ENCODE measurements at places on chromosomes 3 and 15.

DNA sequence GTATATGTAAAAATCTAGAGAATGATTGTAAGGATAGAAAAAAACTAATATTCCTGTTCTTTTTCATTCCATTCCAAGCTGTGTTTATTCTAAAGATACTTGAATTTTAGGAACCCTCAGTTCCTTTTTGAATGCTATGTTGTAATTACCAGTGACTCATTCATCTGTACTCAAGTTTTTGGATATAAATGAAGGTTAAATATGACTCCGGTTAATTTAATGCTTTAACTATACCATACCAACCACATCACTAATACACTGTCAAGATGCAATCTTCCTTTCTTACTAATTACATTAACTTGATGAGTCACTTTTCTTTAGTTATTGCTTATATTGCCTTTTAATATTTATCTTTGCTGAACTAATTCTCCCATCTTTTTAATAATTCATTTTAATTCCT lies 68.8 kb upstream of the ZNF148 start:
- DNase-seq: no peak

DNA sequence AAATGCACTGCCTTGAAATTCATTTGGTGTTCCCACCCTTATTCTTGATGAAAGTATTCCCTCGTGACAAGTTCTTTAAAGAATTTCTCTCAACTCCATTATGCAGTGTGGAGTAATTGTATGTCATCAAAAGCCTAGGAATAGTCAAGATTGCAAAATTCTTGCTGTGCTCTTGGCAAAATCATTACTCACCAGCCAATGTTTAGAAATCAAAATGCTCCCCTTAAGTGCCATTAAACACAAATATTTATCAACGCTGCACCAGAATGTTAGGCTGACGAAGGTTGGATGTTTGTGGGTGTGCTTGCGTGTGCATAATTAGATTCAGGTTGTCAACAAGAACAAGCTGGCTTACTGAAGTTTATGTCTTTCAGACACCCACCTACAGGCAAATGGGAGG lies 40.5 kb downstream of the SST start:
- DNase-seq: no peak

DNA sequence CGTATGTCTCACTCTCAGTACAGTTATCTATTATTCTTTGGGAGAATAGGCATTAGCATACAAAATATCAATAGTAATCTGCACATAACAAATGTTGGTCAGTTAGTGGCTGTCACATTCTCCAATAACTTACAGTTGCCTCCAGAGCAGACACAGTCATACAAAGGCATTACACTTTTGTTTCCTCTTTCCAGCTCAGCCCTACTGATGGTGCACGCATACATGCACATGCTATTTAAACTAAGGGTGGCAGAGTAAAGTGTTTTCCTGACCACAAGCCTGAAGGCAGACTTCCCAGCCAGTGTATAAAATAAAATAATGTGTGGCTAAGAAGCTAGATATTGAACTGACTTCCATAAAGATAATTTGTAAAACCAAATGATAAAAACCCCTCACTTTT lies 47.6 kb downstream of the PHLDB2 start:
- DNase-seq: no peak

GRCh38 chr15:64775551-64776401 lies at the start of gene RBPMS2:
RBPMS2 (minus strand) TSS chr15:64775589; CDS start chr15:64775319, 270 bp downstream.
- no peak for DNase-seq

DNA sequence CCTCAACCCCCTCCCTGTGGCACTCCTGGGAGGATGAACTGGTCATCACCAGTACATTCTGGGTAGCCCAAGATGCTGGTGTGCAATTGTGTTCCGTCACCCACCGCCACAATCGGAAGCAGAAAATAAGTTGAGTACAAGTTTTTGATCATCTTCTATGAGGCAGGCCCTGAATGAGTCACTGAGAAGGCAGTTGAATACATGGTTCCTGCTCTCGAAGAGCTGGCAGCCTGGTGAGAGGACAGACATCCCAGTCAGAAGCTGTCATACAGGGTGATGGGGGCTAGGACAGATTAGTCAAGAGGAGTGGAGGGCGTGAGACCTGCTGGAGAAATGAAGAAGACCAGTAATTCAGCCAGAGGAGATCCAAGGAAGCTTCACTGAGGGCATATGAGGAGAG lies 6.2 kb downstream of the CEMIP start:
- DNase-seq: no peak

GRCh38 chr3:161413127-161413854 lies 42.0 kb upstream of the SPTSSB start:
- no peak for DNase-seq

GRCh38 chr15:70153921-70154717 lies 56.4 kb upstream of the TLE3 start:
- no peak for DNase-seq

DNA sequence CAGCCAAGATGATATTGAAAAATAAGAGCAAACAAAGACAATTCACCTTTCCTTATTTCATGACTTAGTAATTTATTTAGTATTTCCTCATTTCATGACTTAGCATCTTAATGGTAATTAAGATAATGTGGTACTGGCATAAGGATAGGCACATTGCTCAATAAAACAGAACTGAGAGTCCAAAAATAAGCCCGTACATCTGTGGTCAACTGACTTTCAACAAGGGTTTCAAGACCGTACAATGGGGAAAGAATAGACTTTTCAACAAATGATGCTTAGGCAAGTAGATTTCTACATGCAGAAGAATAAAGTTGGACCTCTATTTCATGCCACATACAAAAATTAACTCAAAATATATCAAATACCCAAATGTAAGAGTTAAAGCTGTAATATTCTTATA lies 603 bp upstream of the PYDC2 start:
- DNase-seq: no peak

DNA sequence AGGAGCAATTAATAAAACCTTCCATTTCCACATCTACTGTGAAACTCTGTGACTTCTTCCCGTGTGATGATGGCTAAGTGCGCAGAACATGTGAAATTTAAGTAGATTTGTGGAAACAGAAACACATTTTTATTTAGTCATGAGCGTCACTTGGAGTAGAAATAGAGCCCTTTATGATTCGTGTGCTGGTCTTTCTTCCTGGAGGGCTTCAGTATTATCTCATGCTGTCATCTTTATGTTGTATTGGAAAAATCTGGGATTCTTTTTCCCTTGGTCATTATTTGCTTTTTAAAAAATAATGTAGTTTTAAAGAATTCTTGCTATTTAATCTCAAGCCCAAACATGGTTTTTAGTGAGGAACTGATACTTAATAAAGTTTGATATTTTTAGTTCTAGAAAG lies 284.0 kb upstream of the CTDSPL start:
- no peak for DNase-seq

- DNase-seq: peak; percentile 13
Measured at GRCh38 chr15:100001405-100001804, 268.2 kb upstream of the LYSMD4 start.

GRCh38 chr15:58503139-58504027 lies 71.6 kb downstream of the LIPC start:
- no peak for DNase-seq

GRCh38 chr3:149957361-149958125 lies 13.2 kb downstream of the PFN2 start:
- DNase-seq: no peak

DNA sequence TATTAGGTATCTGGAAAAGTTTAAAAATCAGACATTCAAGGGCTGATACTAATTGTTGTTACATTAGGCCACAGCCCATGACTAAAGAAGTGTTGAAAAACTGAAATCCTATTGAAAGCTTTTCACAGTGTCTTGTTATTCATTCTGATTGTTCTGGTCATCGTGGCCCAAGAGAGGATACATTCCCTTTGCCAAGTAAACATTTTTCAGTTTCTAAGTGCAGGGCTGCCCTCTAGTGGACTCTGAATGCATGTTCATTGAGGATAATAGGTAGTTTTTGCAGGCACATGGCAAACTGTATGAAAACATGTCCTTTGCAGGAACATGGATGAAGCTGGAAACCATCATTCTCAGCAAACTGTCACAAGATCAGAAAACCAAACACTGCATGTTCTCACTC lies 181.1 kb downstream of the MYRIP start:
- peak; percentile 16 for DNase-seq

- DNase-seq: no peak
Measured at GRCh38 chr15:62250186-62250585, 85.1 kb upstream of the C2CD4B start.

DNA sequence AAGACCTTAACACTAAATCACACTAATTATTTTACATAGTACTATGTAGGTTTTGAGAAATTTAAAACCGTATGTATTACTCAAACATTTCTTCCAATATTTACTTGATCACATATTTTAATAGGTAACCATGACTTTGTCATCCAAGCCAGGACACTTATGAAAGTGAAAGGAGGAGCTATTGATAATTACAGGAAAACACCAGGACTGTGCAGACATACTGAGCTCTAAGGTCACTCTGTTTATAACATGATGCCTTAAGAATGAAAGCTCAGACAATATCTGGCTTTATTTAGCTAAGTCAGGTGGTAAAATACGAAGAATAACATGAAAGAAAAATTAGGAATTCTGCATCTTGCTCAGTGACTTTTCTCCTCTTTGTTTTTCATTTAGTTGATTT lies 216.0 kb upstream of the NANOGP8 start:
- no peak for DNase-seq

- no peak for DNase-seq
Measured at GRCh38 chr3:82423268-82424030, 662.0 kb upstream of the GBE1 start.

GRCh38 chr3:170761103-170761502 lies 108.9 kb downstream of the RPL22L1 start:
- DNase-seq: no peak

GRCh38 chr15:31848621-31849020 lies 181.7 kb upstream of the CHRNA7 start:
- DNase-seq: no peak

DNA sequence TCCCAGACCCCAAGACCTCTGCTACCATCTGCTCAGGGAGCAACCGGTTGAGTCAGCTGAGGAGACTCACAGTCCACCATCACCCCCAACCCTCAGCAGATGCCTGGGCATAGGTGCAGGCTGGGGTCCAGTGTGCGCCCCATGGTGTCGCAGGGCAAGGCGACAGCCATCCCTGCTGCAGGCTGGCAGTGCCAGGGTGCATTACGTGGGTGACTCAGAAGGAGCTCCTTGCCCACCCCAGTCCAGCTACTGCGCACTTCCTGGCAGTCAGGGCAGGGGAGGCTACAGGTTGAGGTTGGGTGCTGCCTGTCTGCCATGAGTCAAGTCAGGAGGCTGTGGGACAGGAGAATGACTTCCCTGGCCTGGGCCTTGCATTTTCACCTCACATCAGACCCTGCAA lies 33.5 kb downstream of the RASGRF1 start:
- no peak for DNase-seq

- no peak for DNase-seq
Measured at GRCh38 chr15:95558916-95559315, 771.6 kb upstream of the NR2F2 start.

DNA sequence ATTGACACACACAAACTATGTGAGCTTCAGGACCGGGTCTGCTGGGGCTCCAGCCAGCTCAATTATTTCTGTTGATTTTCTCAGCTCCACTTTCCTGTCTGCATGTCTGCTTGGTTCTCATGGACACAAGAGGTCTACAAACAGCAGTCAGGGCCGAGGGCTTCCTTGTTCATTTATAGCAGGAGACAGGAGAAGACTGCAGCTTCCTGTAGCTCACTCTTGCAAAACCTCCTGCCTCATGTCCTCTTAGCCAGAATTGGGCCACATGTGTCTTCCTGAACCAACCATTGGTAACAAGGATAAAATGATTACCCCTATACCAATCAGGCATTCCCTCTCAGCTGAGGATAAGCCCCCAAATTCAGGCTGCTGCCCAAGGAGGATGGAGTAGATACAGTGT lies 182.8 kb downstream of the TLE3 start:
- no peak for DNase-seq

DNA sequence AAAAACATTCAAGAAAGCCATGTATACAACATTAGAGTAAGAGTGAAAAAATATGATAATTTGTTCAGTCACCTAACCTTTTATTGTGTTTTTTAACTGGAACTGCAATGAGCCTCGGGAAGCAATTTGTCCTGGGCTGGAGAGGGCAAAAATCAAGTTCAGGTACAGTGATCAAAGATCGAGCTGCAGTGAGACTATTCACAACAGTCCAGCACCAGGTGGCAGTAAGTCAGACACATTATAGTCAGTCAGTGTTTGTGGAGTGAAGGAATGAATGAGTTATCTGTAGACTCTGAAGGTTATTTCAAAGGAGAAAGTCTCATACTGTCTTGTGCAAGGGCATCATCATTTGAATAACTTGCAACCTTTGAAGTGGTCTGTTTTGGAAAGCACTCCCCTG lies 116.6 kb downstream of the CHDH start:
- no peak for DNase-seq

- no peak for DNase-seq
Measured at GRCh38 chr15:81809543-81809942, 236.3 kb downstream of the MEX3B start.

DNA sequence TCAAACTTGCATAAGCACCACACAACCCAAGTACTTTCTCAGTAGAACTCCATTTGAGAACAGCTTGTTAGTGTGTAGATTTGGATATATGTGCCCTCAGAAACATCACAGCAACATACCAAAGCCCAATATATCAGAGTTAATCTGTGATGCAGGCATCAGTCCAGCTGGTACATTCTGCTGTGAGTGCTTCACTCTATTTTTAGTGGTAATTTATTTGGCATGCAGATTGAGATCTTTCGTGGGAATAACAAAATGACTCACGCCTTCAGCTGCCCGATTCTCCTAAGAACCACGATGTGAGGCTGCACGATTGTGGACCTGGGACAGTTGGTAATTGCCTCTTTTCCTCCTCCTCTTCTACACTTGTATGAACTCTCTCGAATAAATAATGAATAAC lies 730.7 kb downstream of the SQOR start:
- DNase-seq: no peak

DNA sequence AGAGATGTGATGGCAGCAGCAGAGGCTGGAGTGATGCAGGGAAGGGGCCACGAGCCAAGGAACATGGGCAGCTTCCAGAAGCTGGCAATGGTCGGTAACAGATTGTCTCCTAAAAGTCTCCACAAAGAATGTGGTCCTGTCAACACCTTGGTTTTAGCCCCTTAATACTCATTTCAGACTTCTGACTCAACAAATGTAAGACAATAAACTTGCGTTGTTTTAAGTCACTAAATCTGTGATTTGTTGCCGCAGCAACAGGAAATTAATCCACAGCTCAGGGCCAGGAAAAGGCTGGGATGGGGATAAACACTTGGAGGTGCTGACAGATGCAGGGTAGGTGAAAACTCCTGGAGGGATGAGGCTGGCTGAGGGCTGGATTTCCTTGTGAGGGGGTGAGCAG lies 69.9 kb downstream of the OXNAD1 start:
- DNase-seq: no peak

GRCh38 chr15:58771621-58772250 lies 634 bp downstream of the MINDY2 start:
- DNase-seq: no peak

- DNase-seq: no peak
Measured at GRCh38 chr3:73681610-73682009, 56.9 kb upstream of the PDZRN3 start.

- no peak for DNase-seq
Measured at GRCh38 chr3:37526511-37526910, 335.2 kb upstream of the CTDSPL start.

All from stimulated activated CD4-positive, alpha-beta T cell treated with anti-CD3 and anti-CD28 coated beads, Interleukin-2, amount 100 ng/mL, for 48 hours (primary cell).